ENCODE measurements at places on chromosomes 3 and 15. TPM values are rescaled to one million over a fixed set of nuclear protein-coding genes. Genes with fewer than 3 reads are reported as not detected.

- H3K4me3 ChIP-seq = no peak overlapping the region
- H3K36me3 ChIP-seq = no peaks in the 10 kb centered on the region
- DNase-seq = peak; percentile 68
Observed at GRCh38 chr3:124258057-124258500, 266.2 kb upstream of the ROPN1 start.

GRCh38 chr15:57108296-57108695 is 189.9 kb downstream of the TCF12 start:
- H3K27me3 ChIP-seq = no peaks in the 10 kb centered on the region
- no peak for DNase-seq
- no peak overlapping the region for H3K4me3 ChIP-seq
- peaks cover 2% of the 10 kb centered on the region for H3K4me1 ChIP-seq
- H3K27ac ChIP-seq = no peak overlapping the region
- H3K36me3 ChIP-seq = peaks cover 4% of the 10 kb centered on the region

DNA sequence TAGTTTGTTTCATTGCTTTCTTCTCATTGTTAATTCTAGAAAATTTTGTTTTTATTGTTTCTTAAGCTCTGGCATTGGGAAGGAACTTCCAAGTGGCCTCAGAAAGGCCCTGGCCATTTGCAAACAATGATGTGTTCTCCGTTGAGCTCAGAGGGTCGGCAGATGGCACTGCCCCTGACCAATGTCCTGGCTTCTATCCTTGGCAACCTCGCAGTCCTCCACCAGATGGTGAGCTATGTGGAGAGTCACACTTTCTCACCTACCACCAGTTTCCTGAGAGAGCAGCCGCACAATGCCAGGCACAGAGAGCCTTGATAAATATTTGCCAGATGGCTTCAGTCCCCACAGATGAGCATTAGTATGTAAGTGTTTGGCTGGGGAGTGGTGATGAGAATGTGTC is 343.7 kb downstream of the EPHB1 start:
- H3K4me3 ChIP-seq = no peak overlapping the region
- no peaks in the 10 kb centered on the region for H3K36me3 ChIP-seq
- H3K4me1 ChIP-seq = no peaks in the 10 kb centered on the region
- DNase-seq = no peak
- no peaks in the 10 kb centered on the region for H3K27me3 ChIP-seq

DNA sequence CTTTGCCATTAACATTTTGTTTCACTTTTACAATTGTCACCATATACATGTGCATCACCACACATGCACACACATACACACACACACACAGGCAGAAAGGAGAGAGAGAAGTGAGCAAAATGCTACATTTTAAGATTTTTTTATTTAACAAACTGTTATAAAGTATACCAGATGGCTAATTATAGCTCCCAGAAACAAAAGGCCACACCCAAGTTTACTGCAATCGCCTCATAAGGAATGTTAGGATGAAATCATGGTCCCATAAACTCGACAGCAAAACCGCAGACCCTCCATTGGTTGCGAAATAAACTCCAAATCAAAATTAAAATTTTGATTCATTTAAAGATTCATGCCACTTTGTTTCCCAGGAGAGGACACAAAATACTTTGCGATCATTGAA is 16.1 kb upstream of the C15orf61 start:
- H3K4me1 ChIP-seq = peaks cover 4% of the 10 kb centered on the region
- no peak overlapping the region for H3K4me3 ChIP-seq
- no peak overlapping the region for H3K27ac ChIP-seq
- no peaks in the 10 kb centered on the region for H3K36me3 ChIP-seq
- no peaks in the 10 kb centered on the region for H3K27me3 ChIP-seq

Gene RTP1
- not detected for polyA plus RNA-seq

DNA sequence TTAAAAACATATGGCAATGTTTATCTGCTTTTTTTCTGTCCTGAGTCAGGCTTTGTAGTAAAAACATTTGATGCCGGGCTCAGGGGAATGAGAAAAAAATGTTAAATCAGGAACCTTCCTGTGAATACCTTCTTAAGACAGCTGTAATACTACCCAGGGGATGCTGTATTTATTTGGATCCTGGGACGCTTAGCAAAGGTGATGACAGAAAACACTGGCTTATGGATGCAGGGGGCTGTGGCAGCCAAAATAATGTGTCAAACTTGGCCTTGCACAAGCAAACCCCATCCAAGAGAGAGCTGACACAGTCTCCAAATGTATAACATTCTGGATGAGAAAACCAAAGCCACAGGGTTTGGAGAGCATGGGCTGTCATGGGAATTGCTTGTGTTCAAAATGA is 438.2 kb upstream of the PROK2 start:
- H3K27ac ChIP-seq = no peak overlapping the region
- H3K27me3 ChIP-seq = peaks cover 13% of the 10 kb centered on the region
- no peak for DNase-seq
- no peak overlapping the region for H3K4me3 ChIP-seq
- H3K36me3 ChIP-seq = no peaks in the 10 kb centered on the region

DNA sequence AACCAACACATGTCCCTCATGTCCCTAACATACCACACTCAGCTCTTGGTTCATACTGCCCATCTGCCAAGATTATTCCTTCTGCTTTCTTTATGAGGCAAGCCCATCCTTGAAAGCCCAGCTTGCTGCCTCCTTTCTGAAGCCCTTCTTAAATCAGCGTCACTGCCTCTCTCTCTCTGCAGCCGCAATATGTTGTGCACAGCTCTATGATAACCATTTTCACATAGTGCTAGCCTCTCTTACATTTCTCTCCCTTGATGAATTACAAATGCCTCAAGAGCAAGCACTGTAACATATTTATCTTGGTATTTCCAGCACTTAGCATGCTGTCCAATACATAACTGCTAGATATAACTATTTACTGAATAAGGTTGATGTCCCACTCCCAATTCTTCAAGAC is 86.5 kb downstream of the TNIK start:
- H3K4me1 ChIP-seq = peaks cover 15% of the 10 kb centered on the region
- no peak overlapping the region for H3K27ac ChIP-seq
- no peak for DNase-seq
- no peaks in the 10 kb centered on the region for H3K27me3 ChIP-seq
- H3K36me3 ChIP-seq = no peaks in the 10 kb centered on the region

DNA sequence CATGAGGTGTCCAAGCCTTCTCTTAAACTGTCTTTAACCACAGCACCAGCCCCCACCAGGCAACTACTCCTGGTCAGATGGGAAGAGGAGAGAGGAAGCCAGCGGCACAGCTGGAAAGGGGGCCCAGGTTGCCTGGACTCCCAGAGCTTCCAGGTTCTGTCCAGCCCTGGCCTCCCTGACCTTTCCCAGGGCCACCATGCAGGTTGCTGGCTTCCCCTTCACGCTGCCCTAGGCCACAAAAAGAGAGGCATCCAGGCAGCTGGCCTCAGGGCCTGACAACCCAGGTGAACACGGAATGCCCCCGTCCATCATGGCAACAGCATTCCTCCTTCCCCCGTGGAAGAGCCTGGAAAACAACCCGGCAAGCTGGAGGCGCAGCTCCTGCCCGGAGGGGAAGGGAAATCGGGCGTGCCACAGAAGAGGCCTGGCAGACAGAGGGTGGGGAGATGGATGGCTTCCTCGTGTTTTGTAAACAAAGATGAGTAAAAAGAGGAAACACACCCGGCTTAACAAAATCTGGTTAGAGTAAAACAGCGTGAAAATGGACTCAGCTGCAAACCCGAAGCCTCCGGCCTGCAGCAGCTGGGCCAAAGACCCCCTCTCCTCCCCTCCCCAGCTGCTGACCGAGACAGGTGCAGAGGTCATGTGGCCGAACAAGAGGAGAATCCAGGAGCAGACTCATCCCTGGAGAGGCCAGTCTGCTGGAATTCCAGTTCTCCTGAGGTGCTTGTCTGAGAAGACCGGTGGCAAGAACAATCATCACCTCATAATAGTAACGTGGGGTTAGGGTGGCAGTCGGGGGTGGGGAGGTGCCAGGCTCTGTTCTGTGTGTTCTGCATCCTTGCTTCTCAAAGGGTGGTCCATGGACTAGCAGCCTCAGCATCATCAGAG is 15.5 kb downstream of the BMF start:
- H3K4me1 ChIP-seq = peaks cover 62% of the 10 kb centered on the region
- peaks cover 10% of the 10 kb centered on the region for H3K36me3 ChIP-seq
- no peaks in the 10 kb centered on the region for H3K27me3 ChIP-seq
- peak; percentile 26 for DNase-seq

GRCh38 chr3:124964387-124964786 is 29.8 kb upstream of the MUC13 start:
- H3K4me1 ChIP-seq = peaks cover 5% of the 10 kb centered on the region
- H3K27ac ChIP-seq = no peak overlapping the region
- no peak overlapping the region for H3K4me3 ChIP-seq
- H3K27me3 ChIP-seq = no peaks in the 10 kb centered on the region
- DNase-seq = peak; percentile 80
- H3K36me3 ChIP-seq = peaks cover 25% of the 10 kb centered on the region

GRCh38 chr3:134487406-134487805 is 1.5 kb downstream of the CEP63 start:
- H3K27ac ChIP-seq = no peak overlapping the region
- no peaks in the 10 kb centered on the region for H3K27me3 ChIP-seq
- DNase-seq = no peak
- H3K4me1 ChIP-seq = peaks cover 17% of the 10 kb centered on the region

- H3K36me3 ChIP-seq = no peaks in the 10 kb centered on the region
- H3K27ac ChIP-seq = no peak overlapping the region
- no peak overlapping the region for H3K4me3 ChIP-seq
- H3K4me1 ChIP-seq = no peaks in the 10 kb centered on the region
- DNase-seq = no peak
Observed at GRCh38 chr3:4950948-4951347, 28.3 kb upstream of the BHLHE40 start.

- no peak overlapping the region for H3K4me3 ChIP-seq
- H3K27ac ChIP-seq = no peak overlapping the region
- no peaks in the 10 kb centered on the region for H3K36me3 ChIP-seq
- H3K4me1 ChIP-seq = no peaks in the 10 kb centered on the region
- peaks cover 15% of the 10 kb centered on the region for H3K27me3 ChIP-seq
- no peak for DNase-seq
Observed at GRCh38 chr3:186923241-186923640, 7.1 kb upstream of the ST6GAL1 start.

- no peak overlapping the region for H3K4me3 ChIP-seq
- no peaks in the 10 kb centered on the region for H3K27me3 ChIP-seq
- DNase-seq = no peak
- H3K4me1 ChIP-seq = peaks cover 12% of the 10 kb centered on the region
- H3K36me3 ChIP-seq = no peaks in the 10 kb centered on the region
Observed at GRCh38 chr15:51226576-51227210, 111.7 kb downstream of the CYP19A1 start.

GRCh38 chr15:89756897-89757296 is 5.8 kb upstream of the MESP1 start:
- DNase-seq = no peak
- H3K4me3 ChIP-seq = no peak overlapping the region
- peaks cover 2% of the 10 kb centered on the region for H3K4me1 ChIP-seq
- no peaks in the 10 kb centered on the region for H3K27me3 ChIP-seq

GRCh38 chr3:41204369-41204768 is 5.1 kb downstream of the CTNNB1 start:
- peaks cover 9% of the 10 kb centered on the region for H3K4me1 ChIP-seq
- H3K36me3 ChIP-seq = no peaks in the 10 kb centered on the region
- H3K4me3 ChIP-seq = no peak overlapping the region

Gene GOLGA8R
- polyA plus RNA-seq = 0.46 TPM

GRCh38 chr3:156559321-156559720 is 4.4 kb upstream of the SSR3 start:
- no peak overlapping the region for H3K4me3 ChIP-seq
- no peaks in the 10 kb centered on the region for H3K36me3 ChIP-seq
- DNase-seq = no peak
- 0 out of 2 replicates have a peak, but pooled peaks cover 2% of the 10 kb centered on the region for H3K27me3 ChIP-seq
- H3K4me1 ChIP-seq = no peaks in the 10 kb centered on the region
- H3K27ac ChIP-seq = no peak overlapping the region

GRCh38 chr3:172707030-172707429 is 3.8 kb downstream of the NCEH1 start:
- peaks cover 10% of the 10 kb centered on the region for H3K4me1 ChIP-seq
- H3K27me3 ChIP-seq = no peaks in the 10 kb centered on the region
- no peak overlapping the region for H3K27ac ChIP-seq
- DNase-seq = no peak

Gene SLC25A20
- polyA plus RNA-seq = 23.8 TPM

GRCh38 chr3:112333381-112334317 is 693 bp downstream of the CD200 start:
- peaks cover 10% of the 10 kb centered on the region for H3K27me3 ChIP-seq
- H3K4me1 ChIP-seq = no peaks in the 10 kb centered on the region
- H3K27ac ChIP-seq = peak overlapping the region; percentile 15
- H3K36me3 ChIP-seq = no peaks in the 10 kb centered on the region
- peak overlapping the region; percentile 40 for H3K4me3 ChIP-seq

GRCh38 chr15:52445954-52446353 is 82.7 kb downstream of the MYO5A start:
- no peaks in the 10 kb centered on the region for H3K27me3 ChIP-seq
- H3K36me3 ChIP-seq = no peaks in the 10 kb centered on the region
- no peak overlapping the region for H3K4me3 ChIP-seq
- H3K27ac ChIP-seq = no peak overlapping the region

Gene SLC51A
- polyA plus RNA-seq = not detected

Gene ZNF660
- polyA plus RNA-seq = 0.59 TPM

Gene FAN1
- polyA plus RNA-seq = 7.6 TPM

Gene IL17RD
- polyA plus RNA-seq = 0.92 TPM

DNA sequence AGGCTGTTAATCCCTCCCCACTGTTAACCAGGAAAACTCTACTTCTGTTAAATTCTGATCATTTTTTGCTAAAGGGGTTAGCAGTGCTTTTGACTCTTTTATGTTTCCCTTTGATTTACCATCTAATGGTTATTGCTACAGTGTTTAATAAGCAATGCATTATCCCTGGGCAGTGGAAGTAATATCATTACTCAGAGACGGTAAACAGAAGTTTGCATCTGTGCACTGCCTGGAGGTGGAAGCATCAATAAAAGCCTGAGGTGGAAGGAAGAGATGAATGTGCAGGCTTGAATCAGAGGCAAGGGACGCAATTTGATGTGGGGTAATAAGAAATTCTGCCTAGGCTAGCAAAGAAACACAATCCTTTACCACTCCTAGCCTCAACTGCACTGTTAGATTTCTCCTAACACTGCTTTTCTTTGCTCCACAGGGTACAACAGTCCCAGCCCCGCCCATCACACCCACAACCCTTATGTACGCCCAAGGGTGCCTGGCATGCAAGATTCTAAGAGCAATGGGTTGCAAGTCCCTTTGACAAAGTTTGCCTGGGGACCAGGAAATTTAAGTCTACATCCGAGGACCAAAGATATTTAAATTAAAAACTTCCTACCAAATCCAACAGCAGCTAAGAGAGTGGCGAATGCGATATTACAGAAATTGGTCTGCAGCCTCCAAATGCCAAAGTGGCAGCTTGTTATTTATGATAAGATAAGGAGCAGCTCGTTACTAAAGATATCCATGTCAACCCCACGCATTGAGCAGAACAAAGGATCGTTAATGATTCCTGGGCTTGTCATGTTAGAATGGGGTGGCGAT is 261.4 kb downstream of the FHIT start:
- no peak overlapping the region for H3K27ac ChIP-seq
- no peaks in the 10 kb centered on the region for H3K4me1 ChIP-seq
- DNase-seq = no peak

GRCh38 chr15:67396114-67396513 is 124.8 kb upstream of the C15orf61 start:
- H3K4me3 ChIP-seq = no peak overlapping the region
- H3K27ac ChIP-seq = no peak overlapping the region
- H3K4me1 ChIP-seq = no peaks in the 10 kb centered on the region
- peaks cover 2% of the 10 kb centered on the region for H3K27me3 ChIP-seq
- H3K36me3 ChIP-seq = no peaks in the 10 kb centered on the region
- no peak for DNase-seq
